Activated CD4-positive, CD25-positive, alpha-beta regulatory T cell treated with anti-CD3 and anti-CD28 coated beads, Interleukin-2, amount 50 U/mL, for 16 hours (primary cell): ENCODE measurements at places on chromosomes 1 and 21.

DNA sequence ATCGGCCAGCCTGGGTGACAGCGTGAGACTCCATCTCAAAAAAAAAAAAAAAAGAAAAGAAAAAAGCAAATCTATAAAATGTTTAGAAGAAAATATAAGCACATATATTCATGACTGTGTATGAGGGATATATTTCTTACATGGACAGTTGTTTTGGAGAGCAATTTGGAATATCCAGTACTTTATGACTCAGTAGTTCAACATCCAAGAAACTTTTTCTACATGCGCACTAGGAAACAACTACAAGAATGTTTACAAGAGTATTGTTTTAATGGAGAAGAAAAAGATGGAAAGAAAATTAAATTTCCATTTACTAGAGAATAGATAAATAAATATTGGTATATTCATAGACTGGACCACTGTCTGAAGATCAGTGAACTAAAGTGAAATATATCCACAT lies 77.5 kb downstream of the MAST2 start:
- no peak for DNase-seq

DNA sequence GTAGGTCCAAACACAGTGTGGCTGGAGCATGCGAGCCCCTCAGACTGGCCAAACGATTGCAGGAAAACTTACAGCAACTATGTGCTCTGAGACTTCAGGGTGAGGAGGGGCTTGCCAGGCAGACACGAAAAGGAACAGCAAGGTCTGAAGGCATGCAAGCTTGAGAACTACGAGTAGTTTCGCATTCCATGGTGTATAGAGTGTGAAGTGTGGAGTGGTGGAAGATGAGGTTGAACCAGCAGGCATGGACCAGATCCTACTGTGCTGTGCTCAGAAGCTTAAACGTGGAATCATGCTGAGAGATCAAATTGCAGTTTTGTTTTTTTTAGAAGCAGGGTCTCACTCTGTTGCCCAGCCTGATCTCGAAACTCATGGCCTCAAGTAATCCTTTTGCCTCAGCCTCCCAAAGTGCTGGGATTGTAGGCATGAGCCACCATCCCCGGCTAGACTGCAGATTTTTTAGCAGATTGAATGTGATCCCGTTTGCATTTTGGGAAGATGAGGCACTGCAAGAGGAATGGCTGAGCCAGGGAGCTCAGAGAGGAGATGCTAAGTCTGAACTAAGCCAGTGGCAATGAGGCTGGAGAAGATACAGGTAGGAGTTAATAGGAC lies 5.1 kb upstream of the TFAP2E start:
- DNase-seq = no peak

DNA sequence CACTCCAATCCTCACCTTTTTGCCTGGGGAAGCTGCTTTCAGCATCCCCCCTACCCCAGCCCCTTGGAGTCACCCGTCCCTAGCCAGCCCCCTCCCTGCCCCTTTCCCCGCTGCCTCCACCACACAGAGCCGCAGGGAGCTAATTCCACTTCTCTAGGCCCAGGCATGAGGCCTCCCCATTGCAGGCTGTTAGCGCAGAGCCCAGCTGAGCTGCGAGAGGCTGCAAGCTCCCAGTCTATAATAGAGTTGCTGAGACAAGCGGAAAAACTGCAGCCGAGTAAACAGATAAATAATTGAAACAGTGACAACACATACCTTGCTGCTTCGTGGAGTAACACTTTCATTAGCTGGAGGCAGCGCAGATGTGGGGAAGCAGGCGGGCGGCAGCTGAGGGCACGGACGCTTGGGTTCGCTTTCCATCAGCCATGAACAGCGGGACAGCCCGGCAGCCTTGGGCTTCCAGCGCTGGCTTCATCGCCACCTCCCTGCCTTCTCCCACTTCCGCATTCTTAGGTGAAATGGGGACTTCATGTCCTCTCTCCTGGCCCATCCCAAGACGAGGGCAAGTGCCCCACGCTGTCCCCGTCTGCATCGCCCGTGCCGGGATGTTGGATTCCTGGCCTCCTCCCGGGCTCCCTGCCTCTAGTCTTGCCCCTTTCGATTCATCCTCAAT lies 183.3 kb downstream of the IGSF21 start:
- no peak for DNase-seq

GRCh38 chr21:42518215-42518614 lies 4.6 kb downstream of the SLC37A1 start:
- no peak for DNase-seq

DNA sequence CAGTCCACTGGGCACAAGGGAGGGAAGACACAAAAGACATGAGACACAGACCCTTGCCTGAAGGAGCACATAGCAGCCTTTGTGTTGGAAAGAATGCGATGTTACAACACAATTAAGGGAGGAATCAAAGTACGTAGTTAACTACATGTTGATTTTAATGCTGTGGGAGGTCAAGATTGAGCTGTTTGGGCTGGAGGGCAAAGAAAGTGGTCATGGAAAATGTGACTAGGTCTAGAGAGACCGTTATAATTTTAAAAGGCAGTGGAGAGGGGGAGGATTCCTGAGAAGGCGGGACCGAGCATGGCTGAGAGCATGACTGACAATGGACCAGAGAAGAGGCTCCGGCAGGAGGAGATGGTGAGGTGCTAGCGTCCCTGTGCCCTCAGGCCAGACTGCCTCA lies 111.8 kb upstream of the ATP1A1 start:
- no peak for DNase-seq

GRCh38 chr1:154735804-154736168 lies 127.8 kb upstream of the ADAR start:
- DNase-seq = no peak

DNA sequence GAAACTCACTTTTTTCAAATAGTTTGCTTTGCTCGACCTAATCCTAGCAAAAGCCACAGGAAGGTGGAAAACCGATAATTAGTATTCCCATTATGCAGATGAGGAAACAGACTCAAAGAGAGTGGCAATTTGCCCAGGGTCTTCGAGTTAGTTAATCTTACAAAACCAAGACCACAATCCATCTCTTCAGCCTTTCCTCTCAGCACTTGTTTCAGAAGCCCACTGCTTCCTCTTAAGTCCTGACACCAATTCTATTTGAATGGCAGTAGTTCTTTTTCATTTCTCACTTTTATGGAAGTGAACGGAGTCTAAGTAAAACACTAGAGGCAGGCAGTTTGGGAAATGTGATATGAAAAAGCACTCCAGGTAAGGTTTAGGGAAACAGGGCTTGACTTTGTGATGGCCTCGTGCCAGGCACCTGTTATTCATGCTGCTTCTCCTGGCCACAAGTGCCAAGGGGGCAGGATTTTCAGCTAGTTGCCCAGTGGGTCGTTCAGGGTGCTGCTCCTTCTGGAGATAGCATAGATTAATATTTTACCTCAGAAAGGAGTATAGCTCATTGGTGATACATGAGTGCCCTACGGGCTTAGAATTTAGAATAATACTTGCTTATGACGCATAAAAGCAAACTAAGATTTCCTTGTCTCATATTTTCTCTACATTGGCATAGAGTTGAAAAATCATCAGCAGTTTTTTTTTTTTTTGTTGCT lies 76.6 kb upstream of the NRIP1 start:
- DNase-seq = no peak

GRCh38 chr1:156129687-156130577 lies 15.4 kb downstream of the LMNA start:
- DNase-seq = peak; percentile 50

DNA sequence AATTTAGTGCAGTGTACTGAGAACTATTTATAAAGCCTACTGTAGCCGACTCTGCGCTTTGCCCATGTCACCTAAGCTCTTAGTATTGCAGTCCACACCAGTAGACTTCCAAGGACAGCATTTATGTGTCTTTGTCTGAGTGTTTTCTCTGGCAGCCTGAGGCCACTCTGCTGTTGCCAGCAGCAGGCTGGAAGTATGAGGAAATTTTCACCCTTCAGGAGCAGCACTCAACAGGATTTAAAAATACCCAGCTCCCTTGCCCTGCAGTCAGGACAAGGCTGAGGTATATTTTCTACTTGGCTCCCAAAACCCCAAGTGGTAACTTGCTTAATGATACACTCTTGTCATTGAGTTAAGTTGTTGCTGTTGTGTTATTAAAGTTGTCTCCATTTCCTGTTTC lies 230.1 kb downstream of the SRGAP2C start:
- DNase-seq = no peak

GRCh38 chr1:109201123-109201703 lies 12.5 kb upstream of the SARS1 start:
- DNase-seq = peak; percentile 23

DNA sequence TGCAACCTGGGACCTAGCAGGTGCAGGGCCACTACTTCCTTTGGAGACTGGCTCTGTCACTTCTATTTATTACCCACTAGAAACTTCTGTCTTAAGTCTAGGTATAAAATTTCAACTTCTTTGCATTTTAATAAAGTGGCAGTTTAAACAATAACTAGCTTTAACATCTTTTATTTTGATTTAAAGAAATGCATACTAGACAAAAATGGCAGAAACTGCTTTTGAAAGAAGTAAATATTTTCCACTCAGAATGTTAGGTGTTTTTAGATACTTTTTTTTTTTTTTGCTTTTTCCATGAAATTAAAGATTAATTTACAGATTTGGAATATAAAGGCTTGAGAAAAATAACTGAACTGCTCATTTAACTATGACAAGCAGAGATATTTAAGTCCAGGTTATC lies 1477.6 kb downstream of the KCNT2 start:
- DNase-seq = no peak

GRCh38 chr1:228405979-228406228 lies 731 bp downstream of the TRIM11 start:
- DNase-seq = no peak

DNA sequence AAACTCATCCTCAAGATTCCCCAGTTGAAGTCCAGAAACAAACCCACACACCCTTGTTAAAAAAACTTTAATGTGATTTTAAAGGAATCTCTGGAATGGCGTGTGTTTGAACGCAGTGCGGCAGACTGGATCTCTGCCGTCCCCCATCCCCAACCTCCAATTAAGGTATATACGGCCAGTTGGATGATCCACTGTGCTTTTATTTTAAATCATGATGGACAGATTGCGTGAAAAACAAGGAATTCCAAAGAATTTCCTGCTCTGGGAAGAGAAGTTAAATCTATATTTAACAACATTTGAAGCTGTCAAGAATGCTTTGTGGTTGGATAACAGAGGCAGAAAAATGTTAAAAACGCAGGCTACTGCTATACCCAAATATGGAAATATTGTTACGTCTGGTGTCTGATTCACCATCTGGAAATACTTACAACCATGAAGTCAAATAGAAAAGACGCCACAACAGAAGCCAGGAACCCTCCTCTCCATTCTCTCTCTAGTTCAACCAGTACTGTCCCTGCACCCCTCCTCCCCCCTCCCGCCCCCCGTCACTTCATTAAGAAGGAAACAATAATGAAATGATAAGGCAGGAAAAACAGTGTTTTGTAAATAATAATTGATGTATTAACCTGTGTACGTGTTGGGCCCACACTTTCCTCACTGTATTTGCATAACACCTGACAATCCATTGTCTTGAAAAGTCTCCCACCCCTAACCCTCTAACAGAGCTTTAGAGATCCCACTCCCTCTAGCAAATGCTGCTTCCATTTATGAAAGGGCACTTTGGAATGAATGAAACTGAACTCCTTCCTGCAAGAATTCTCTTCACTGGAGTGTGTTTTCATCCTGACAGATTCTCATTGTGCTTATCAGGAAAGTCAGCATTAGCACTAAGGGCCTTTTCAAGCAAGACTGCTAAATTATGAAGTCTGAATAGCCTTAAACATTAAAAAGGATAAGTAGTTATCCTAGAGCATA lies 2.0 kb upstream of the CCN1 start:
- DNase-seq = no peak

- no peak for DNase-seq
Measured at GRCh38 chr1:113429461-113430153, 39.3 kb downstream of the MAGI3 start.

DNA sequence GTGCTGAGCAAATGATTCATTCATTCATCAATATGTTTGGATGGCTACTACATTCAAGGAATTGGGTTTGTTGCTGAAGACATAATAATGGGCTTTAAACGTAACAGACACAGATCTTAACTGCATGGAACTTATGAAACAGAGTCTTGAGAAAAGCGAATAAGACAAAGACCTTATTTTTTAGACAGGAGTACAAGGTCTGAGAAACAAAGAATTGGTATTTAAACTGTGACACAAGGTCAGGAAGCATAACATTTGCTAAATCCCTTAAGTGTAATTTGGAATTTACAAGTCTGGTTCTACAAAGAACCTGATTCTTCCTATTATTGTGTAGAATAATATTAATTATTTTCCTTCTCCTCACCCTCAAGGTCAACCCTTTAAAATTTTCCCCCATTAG lies 565.4 kb upstream of the RGS18 start:
- DNase-seq = no peak

DNA sequence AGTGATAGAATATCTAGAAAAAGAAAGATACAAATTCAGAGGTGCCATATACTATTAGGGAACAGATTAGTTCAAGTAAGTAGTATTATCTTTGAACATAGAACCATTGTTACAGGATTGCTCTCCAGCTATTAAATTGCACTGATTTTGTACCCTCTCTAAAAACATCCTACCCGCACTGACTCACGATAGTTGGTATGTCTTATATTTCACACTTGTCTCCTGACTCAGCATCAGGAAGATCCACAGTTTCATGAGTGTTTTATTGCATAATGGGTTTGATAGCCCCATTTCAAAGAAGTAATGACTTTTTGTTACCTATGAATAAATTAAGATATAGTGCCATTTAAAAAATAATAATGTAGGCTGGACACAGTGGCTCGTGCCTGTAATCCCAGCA lies 6.0 kb downstream of the TATDN3 start:
- no peak for DNase-seq

GRCh38 chr1:16122916-16123315 lies 33.0 kb downstream of the EPHA2 start:
- no peak for DNase-seq

DNA sequence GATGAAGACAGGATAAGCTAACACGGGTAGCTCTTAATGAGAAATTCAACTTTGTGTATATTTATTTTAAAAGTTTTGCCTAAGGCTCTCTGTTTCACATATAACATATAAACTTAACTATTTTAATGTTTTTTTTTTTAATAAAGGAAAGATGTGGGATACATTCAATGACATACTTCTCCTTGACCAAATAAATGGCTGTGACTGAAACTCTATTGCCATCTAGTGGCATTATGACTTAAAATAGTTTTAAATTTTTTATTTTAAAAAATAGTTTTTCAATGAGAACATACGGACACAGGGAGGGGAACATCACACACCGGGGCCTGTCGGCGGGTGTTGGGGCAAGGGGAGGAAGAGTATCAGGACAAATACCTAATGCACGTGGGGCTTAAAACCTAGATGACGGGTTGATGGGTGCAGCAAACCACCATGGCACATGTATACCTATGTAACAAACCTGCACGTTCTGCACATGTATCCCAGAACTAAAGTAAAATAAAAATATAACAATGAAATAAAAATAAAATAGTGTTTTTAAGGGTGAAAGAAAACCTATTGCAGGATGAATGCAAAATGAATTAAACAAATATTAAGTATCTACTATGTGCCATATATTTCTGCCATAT lies 83.4 kb downstream of the LYST start:
- no peak for DNase-seq

- DNase-seq = no peak
Measured at GRCh38 chr1:182400567-182400966, at the start of gene TEDDM1. TEDDM1 (minus strand) TSS chr1:182400667; CDS start chr1:182400485, 182 bp downstream.

GRCh38 chr1:41400225-41400624 lies 39.0 kb downstream of the FOXO6 start:
- no peak for DNase-seq

GRCh38 chr1:179002552-179003345 lies 22.9 kb upstream of the FAM20B start:
- peak; percentile 31 for DNase-seq

GRCh38 chr1:22949822-22950331 lies 22.8 kb downstream of the LACTBL1 start:
- no peak for DNase-seq

- DNase-seq = no peak
Measured at GRCh38 chr1:179141592-179142251, 59.9 kb downstream of the TOR3A start.
